ENCODE measurements at places on chromosomes 2 and 18. TPM values are rescaled to one million over a fixed set of nuclear protein-coding genes. Genes with fewer than 3 reads are reported as not detected.

Gene ITGB6
- 13.3 TPM for total RNA-seq

Gene RESP18
- total RNA-seq = not detected

Gene MAP4K4
- total RNA-seq = 26.8 TPM

Gene CCBE1
- total RNA-seq = 1.7 TPM

Gene MPHOSPH10
- total RNA-seq = 37.1 TPM

Gene B4GALT6
- 5.2 TPM for total RNA-seq

Gene DNAJB2
- 65.4 TPM for total RNA-seq

Gene TBR1
- not detected for total RNA-seq

Gene TCF7L1
- 5.8 TPM for total RNA-seq

Gene SLC9A2
- total RNA-seq = 12.4 TPM

Gene MTCL1
- 4.2 TPM for total RNA-seq

Gene ANKRD23
- 14.0 TPM for total RNA-seq

Gene NCK2
- total RNA-seq = 94.5 TPM

Gene IL36RN
- not detected for total RNA-seq

All from Peyer's patch (tissue), 4 donors.